Mesothelial cell of epicardium (in vitro differentiated cells): ENCODE measurements at places on chromosomes 16 and 17.

DNA sequence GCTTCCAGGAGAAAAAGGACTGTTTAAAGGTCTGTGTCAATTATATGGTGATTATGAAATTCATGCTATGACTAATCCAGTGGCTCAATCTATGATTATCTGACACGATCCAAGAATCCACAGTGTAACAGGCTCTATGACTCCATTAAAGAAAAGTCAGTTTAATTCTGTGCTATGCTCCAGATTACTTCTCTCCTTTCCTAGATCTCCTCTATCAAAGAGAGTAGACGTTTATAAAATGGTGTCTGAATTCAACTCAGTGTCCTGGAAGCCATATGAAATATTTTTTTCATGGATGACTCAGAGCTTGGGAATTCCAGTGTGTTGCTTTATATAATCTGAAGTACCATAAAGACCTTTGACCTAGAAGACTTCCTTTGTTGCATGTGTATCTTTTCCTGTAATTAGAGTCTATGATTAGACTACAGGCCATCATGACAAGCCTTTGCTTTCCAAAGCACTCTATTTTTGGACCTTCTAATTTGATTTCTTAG lies 27.0 kb upstream of the NF1 start:
- no peak for DNase-seq

DNA sequence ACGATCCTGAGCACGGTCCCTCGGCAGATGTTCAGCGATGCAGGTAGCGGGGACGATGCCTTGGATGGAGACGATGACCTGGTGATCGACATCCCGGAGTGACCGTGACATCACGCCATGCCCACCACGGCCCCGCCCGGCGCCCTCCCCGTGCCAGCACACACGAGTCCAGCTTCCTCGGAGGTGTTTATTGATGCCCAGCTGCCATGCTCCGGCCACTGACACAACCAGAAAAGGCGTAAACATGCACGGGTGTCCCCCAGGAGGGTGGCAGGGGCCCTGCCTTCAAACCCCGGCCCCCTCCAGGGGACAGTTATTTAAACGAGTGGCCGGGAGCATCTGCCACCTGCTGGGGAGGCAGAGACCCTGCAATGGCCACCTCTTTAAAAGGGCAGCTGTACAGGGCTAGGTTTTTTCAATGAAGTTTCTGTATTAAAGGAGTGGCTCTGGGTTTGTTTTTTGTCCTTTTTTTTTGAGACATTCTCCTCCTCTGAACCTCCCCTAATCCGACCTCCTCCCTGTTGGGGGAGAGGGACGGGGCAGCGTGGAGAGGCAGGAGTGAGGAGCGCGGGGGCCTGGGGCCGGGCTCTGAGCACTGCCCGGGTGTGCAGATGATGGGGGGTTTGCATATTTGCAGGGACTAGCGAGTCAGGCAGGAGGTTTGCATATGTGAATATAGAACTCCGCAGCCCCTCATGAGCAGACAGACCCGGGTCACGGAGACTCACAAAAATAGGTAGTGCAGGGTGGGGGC lies 5.3 kb downstream of the DOC2A start:
- no peak for DNase-seq

DNA sequence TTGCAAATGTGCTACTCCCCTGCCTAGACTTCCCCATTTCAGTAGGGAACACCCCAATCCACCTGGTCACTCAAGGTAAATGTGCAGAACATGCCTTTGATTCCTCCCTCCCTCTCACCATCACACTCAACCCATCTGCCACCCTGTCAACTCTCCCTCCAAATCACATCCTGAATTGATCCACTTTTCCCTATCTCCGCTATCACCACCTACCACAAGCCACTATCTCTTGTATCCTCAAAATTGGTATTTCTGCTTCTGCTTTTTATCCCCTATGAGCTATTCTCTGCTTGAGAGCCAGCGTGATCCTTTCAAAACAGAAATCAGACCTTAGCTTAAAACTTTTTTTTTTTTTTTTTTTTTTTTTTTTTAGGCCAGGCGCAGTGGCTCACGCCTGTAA lies 5.4 kb upstream of the NOL11 start:
- no peak for DNase-seq

DNA sequence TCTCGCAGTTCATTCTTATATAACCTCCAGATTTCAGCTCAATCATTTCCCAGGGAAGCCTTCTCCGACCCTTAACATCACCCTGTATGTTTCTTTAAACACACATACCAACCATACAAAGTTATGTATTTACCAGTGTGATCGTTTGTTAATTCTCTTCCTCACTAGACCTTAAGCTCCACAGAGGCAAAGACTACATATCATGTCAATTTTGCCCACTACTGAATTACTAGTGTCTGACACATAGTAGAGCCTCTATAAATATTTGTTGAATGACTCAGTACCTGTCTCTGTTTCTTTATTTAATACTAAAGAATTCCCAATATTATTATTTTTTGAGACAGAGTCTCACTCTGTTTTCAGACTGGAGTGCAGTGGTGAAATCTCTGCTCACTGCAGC lies 137.2 kb downstream of the SHISA9 start:
- no peak for DNase-seq

DNA sequence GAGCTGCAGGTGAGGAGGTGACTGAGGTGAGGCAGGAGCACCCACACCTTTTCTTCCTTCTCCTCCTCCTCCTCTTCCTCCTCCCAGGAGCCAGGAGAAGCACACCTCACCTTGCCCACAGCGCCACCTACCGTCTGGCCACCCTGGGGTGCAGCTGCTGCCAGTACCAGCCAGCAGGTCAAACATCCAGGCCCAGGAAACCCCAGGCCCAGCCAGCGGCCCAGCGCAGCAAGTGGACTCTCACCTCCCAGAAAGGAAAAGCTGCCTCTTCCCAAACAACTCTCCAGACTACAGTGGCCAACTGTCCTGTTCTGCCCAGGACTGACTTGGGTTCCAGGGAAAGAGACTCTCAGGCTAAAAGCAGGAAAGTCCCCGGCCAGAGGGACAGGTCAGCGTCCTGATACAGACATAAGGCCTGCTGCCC lies 22.7 kb downstream of the PEMT start:
- peak; percentile 57 for DNase-seq

- no peak for DNase-seq
These were observed 122.3 kb downstream of the ABCC1 start for GRCh38 chr16:16071631-16072244.

- no peak for DNase-seq
These were observed 5.0 kb downstream of the CORO6 start for GRCh38 chr17:29617481-29618271.

- DNase-seq = no peak
These were observed 13.7 kb upstream of the NAGLU start for GRCh38 chr17:42522263-42522790.

GRCh38 chr16:84555418-84556196 lies 51.1 kb upstream of the MEAK7 start:
- no peak for DNase-seq

GRCh38 chr17:75950855-75951554 lies 10.2 kb upstream of the FBF1 start:
- no peak for DNase-seq

DNA sequence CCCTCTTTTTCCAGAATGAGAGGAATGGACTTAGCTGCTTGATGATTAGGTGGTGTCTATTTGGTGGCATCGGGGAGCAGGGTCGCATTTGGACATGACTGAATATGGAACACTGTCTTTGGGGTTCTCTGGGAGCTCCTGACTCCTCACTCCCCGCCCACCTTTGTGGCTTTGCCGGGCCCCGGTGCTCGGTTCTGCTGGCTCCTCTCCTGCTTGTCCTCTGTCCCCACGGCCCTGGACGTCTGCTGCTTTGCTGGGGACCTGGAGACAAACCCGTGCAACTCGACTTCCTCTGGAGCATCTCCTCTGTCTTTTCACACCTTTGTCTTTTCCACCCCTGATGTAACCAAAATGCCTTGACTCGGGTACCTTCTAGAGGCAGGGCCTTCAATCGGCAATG lies 135.7 kb downstream of the IRX3 start:
- DNase-seq = no peak

- no peak for DNase-seq
These were observed 15.5 kb upstream of the NFATC3 start for GRCh38 chr16:68069511-68070248.

- no peak for DNase-seq
These were observed 4.0 kb downstream of the FBXO39 start for GRCh38 chr17:6780001-6780400.
